ENCODE measurements at places on chromosomes 3 and 15.

DNA sequence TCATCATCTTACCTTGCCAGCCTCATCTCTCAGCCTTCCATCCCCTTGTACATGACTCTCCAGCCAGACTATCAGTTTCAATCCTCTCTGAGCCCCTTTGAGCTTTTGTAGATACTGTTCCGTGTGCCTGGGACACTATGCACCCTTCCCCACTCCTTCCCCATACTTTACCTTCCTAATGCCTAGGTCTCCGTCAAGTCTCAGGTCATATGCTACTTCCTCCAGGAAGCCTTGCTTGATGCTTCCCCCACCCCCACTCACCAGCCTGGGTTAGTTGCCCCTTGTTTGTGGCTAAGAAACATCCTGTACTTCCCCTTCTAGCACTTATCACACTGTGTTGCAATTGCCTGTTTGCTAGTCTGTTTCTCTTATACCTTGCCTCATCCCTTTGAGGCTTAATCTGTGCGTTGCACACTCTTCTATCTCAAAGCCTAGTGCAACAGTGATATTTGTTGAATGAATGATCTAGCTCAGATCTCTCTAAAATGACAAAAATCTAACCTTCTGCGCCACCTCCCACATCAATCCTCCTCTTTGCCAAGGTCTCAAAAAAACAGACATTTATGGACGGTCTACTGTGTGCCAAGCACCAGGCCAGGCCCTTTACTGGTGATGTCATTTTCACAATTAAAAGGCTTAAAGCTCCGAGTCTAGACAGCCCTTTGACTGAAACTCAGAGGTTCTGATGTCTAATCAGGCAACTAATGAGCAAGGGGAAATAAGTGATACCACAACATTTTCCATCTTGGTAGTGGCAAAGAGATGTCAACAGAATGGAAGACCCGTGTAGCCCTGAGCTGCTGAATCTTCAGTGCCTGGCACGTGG is 6.5 kb upstream of the USP3 start:
- DNase-seq: no peak

- no peak for DNase-seq
Observed at GRCh38 chr3:106877627-106878026, 499.6 kb upstream of the CCDC54 start.

GRCh38 chr15:35695003-35695402 is 149.0 kb upstream of the DPH6 start:
- DNase-seq: no peak

DNA sequence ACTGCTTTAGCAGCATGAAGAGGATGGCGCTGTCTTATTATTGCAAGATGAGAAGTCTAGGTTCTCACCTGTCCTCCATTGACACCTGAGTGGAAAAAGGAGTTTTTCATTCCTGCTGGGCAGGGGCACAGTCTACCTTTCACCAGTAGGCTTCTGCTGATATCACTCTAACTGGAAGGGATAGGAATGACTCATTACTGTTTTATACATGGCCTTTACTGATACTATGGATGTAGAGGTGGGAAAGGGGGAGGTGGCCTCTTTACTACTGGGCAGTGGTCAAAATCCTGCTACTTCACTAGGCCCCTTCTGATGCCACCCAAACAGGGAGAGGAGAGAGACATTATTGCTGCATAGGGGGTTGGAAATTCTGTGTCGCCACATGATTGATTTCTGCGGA is 97.8 kb downstream of the BBX start:
- no peak for DNase-seq

GRCh38 chr3:37625051-37625450 is 236.6 kb upstream of the CTDSPL start:
- no peak for DNase-seq
